ENCODE measurements at places on chromosomes 6 and 20.
A peak's percentile ranks its signal among the peaks of the same experiment; 100 is the strongest.

DNA sequence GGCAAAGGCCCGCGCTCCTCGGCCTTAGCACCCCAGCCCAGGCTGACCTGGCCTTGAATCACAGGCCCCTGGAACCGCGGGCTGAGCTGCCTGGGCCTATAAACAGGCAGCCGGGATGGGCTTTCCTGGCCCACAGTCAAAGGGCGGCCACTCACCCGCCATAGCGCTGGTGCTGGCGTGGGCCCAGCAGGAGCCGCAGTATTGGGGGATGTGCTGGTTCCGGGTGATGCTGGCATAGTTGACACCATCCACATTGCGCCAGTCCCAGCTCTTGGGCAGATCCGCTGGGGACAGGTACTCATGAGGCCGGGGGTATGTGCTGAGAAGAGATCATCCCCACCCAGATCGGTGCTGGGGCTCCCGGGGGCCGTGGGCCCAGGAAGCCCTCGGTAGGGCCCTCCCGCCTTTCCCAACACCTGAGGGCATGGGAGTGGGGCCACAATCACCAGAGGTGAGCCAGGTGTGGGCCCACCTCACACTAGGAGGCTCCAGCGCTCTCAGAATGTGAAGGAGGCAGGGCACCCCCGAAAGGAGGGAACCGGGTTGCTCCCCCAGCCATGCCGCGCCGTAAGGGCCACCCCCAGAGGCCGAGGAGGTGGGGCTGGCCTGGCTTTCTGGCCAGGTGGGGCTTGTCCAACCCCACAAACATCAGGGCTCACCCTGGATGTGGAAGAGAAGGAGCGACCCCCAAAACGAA is 739 bp downstream of the CTSZ start:
- no peak for DNase-seq

DNA sequence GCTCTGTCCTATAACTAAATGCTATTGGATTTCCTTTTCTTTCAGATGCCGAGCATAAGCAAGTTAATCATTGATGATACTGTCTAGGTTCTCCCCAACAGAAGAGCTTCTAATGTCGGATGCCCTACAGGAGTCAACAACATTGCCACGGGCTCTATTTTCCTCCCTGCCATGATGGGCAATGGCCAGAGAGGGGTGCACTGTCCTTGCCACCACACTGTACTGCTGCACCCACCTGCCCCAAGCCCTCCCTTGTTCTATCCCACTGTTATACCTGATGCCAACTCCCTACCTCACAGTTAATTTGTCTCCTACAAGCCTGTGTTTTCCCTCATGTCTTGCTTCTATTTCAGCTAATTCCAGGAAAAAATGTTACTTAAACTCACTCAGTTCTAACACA is 773.6 kb upstream of the CHD6 start:
- DNase-seq, result no peak

- no peak for DNase-seq
Observed at GRCh38 chr6:170206851-170207431, 83.9 kb downstream of the DLL1 start.

DNA sequence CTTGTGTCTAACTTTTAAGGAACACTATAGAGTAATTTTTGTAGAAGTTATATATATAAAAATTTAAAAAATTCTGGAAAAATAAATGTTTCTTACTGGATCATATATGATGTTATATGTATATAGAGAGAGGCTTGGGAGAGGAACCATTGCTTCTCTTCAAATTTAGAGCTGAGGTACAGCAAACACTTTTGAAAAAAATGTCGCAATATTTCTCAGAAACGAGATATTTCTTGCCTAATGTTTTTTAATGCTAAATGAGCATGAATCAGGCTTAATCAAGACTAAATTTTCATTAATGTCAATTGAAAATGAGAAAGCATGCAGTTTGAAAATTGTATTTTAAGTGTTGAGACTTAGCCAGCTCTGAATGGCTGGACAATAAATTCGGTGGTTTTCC is 2.6 kb downstream of the PKIB start:
- no peak for DNase-seq

- no peak for DNase-seq
Observed at GRCh38 chr20:11807054-11808048, 110.3 kb upstream of the BTBD3 start.

GRCh38 chr6:52551483-52552277 is 25.2 kb downstream of the TRAM2 start:
- DNase-seq, result peak; percentile 71

DNA sequence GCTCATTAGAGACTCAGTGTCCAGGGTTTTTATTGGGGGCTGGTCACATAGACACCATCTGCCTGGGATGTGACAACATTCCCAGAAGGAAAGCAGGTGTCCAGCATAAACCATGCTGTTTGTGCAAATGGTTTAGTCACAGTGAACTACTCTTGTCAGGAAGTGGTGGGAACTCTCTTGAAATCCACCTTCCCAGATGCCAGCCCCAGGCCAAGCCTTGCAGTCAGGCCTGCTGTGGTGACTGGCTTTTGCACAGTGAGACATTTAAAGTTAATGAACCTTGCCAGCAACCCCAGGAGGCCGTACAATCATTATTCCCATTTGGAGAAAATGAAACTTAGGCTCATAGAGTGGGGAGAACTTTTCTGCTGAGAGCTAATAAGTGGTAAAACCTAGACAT is 242.5 kb upstream of the KCNG1 start:
- DNase-seq, result no peak

GRCh38 chr6:15897063-15897876 is 231.6 kb upstream of the MYLIP start:
- DNase-seq, result peak; percentile 53

DNA sequence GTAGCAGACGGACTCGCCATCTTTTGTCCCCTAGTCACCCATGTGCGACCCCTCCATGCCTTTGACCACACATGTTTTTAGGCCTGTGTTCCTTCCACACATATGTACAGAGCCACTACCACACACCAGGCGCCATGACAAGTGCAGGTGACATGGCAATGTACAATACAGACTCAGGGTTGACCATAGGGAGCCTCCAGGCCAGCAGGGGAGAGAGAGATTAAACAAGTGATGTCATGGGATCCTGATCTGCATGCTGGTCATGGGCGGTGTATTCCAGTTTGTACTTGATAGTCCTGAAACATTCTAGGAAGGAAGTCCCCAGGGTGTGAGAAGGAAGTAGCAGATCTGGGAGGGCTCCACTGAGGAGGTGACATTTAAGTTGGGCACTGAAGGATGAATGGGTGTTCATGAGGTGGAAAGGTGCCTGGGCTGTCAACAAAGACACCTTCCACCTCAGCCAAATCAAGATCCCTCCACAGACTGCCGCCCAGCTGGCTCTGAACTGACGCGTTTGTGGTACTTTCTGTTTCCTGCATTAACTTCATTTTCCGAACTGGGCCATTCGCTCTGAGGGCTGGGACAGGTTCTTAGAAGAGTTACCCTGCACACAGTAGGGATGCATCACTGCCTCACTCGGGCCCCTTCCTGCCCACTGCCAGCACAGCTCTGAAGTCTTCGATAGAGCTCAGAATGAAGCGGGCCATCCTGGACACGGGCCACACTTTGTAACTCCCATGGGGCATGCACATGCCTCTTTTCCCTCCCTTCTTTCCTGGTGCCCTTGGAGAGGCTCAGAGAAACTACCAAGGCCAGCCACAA is 94.0 kb downstream of the NOL4L start:
- DNase-seq, result no peak

- DNase-seq, result no peak
Observed at GRCh38 chr20:33298391-33298790, 15.4 kb downstream of the BPIFB1 start.

DNA sequence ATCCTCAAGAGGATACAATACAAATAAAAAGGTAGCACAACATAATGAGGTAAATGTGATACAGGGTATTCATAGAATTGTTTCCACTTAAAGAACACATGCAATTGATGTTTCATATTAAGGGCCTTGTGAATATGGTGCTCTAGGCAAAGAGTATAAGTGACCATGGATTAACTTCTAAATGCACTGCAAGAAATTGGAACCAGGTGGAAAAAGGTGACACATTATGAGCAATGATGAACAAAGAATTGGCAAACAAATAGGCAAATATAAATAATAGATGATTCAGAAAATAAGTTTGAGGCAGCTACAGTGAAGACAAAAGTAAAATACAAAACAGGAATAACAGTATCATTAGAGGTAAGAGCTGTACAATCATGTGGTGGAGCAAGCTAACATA is 192.0 kb downstream of the GRIK2 start:
- DNase-seq, result no peak

DNA sequence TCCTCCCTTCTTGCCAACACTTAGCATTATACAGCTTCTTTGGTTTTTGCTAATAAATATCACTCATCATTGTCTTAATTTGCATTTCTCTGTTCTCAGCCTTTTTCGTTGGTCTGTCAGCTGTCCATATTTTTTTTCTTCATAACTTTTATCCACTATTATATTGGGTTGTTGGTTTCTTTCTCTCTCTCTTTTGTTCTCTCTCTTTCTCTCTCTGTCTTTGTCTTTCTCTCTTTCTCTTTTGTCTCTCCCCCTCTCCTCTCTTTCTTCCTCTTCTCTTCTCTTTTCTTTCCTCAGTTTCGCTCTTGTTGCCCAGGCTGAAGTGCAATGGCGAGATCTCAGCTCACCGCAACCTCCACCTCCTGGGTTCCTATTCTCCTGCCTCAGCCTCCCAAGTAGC is 36.5 kb downstream of the JARID2 start:
- DNase-seq, result no peak

GRCh38 chr6:12845224-12846004 is 128.8 kb downstream of the PHACTR1 start:
- no peak for DNase-seq

Data from heart left ventricle (tissue), 16 donors.